ENCODE measurements at places on chromosomes 13 and 19.
A peak's percentile ranks its signal among the peaks of the same experiment; 100 is the strongest.

GRCh38 chr19:2494447-2495129 is 18.7 kb downstream of the GADD45B start:
- peak; percentile 46 for DNase-seq

GRCh38 chr19:17200408-17201079 is 14.6 kb upstream of the USE1 start:
- DNase-seq, result no peak

DNA sequence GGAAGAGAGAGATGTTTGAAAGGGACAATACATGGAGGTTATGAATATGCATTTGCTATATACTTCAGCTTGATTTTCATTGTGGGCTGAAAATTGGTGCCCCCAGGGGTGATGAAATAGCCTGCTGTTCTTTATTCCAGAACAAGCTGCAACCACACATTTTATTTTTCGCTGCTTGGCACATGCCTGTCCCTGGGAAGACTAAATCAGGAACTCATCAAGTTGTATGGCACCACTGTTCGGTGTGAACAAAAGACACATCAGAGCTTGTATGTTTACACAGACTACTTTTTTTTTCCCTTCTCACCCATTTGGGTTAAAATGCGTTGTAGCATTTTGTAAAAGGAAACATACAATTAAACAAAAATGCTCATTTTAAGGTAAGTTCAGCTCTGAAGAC is 230.7 kb downstream of the NALCN start:
- DNase-seq, result no peak

DNA sequence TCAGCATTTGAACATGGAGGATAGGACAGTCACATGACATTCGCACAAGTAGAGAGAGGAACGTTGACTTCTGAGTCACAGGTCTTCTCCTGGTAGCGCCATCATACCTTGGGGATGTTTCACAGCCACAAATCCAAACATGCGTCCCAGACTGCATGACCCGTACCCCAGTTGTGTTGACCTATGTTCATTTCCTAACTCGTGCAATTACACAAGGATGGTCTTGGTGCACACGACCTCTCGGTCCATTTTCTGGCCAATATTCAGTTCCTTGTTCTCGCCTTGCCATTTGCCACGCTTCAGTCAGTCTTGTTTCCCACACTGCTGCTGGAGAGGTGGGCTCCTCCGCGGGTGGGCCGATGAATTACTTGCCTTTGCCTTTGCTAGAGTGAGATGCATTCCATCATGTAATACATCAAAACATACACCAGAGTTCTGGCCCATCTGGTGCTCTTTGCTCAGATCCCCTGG is 87.3 kb downstream of the COL4A2 start:
- DNase-seq, result no peak

DNA sequence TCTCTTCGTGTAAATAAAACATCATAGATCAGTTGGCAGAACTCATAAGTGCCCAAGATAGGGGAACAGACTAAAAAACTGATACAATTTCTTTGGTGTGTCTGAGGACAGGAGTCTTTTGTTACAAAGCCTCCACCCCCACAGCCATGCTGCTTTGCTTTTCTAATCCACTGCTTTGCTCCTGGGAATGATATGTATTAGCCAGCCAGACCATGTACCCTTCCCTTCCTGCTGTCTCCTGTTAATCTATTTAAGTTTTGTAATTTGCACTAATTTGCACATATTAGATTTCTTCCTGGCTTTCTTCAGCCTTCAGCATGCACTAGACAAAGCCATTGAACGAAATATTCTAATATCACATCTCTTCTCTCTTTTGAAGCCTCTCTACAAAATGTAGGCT is 130.5 kb downstream of the MAB21L1 start:
- DNase-seq, result no peak

DNA sequence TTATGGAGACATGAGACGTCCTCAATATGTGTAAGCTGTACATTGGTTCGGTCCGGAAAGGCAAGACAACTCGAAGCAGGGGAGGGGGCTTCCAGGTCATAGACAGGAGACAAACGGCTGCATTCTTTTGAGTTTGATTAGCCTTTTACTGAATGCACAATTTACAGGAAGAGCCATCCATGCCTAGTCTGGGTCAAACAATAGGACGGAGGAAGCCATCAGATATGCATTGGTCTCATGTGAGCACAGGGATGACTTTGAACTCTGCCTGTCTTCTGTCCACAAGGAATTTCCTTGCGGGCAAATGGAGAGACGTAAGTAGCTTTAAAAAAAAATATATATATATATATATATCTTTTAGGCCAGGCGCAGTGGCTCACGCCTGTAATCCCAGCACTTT is 1.9 kb upstream of the CCNP start:
- DNase-seq, result no peak

GRCh38 chr19:5006201-5006600 is 37.3 kb downstream of the KDM4B start:
- no peak for DNase-seq

DNA sequence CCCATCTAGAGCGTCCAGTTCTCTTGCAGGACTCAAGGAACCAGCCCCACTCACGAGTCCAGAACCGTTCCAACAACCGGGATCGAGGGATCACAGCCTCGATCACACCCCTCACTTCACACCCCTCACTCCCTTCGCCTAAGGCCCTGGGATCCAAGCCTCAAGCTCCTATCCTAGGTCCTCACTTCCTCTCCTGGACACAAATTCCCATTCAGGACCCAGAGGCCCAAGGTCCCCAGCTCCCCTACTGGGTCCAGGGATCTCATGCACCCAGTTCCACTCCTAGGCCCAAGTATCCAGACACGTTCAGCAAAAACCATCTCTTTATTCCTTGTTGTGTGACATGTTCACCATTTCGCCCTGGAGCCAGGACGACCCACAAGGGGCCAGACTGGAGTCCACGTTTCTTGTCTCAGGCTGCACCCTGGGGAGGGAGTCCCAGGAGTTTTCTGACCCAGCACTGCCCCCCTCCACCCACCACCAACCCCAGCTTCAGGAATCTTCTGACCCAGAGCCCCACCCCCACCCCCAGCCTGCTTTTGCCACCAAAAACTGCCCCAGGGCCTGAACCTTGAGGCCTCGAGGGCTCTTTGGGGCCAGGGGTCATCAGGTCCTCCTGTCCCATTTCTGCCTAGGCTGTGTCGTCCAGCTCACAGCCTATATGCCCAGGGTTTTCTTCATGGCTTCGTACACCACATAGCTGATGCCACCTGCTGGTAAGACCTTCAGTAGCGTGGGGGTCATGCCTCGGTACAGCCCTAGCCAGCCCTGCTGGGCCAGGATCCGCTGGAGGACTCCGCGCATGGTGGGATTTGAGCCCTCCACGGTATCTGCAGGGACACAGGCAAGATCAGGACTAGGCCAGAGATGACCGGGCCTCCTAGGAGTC is 1.4 kb upstream of the KHSRP start:
- no peak for DNase-seq

DNA sequence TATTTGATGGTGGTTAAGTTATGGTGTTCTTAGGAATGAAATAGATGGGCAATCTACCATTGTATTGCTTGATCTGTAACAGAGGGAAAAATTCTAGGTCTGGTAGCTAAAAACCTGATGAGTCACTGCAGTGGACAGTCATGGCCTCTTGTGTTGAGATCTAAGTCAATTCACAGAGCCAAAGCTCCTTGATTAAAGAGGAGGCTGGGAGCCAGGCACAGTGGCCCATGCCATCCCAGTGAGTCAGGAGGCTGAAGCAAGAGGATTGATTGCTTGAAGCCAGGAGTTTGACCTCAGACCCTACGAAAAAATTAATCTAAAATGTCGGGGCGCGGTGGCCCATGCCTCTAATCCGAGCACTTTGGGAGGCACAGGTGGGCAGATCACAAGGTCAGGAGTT is 67.1 kb upstream of the KPNA3 start:
- DNase-seq, result no peak

GRCh38 chr13:30403456-30403855 is 18.8 kb upstream of the UBE2L5 start:
- DNase-seq, result no peak

- DNase-seq, result no peak
Measured at GRCh38 chr13:55653497-55653896, 1487.2 kb upstream of the PRR20A start.

DNA sequence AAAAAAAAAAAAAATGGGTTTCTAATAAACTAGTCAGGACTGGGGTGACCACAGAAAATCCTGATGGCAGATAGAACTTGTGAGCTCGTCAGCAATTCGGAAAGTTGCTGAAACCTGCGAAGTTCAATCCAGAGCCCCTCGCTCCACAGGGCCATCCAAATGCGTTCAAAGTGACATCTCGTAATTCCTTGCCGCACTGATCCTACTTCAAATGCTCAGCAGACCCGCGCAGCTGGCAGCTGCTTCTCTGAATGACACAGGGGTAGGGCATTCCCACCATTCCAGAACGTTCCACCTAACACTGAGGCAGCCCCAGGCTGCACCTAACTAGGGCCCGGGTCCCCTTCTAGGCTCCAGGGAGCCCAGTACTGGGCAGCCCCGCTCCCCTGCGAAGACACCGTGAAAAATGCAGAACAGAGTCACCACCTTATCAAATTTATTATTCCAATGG is 4.8 kb upstream of the DAPK3 start:
- DNase-seq, result no peak

DNA sequence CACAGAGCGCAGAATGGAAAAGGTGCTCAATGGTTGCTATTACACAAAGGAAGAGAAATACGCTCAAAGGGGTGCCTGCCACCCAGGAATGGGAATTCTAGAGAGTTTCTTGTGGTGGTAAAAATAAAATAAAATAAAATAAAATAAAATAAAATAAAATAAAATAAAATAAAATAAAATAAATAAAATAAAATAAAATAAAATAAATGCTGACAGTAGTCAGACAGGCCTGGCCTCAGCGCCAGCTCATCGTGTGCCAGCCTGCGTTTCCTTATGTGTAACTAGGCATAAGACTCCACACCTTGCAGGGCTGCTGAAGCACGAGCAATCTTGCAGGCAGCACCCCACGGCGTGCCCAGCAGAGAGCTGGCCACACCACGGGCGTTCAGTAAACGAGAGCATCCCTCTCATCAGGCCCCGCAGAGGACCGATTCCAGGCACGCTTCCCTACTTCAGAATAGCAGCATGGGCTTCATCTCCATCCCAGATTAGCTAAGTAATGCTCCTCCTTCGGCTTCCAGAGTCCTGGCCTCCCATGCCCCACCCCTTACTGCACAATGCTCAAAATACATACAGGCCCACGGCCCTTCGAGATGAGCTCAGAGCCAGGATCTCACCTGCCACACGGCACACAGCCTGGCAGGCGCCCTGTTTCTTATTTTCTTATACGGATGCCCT is 5.6 kb downstream of the NAPA start:
- DNase-seq, result no peak

GRCh38 chr13:51923983-51924539 is 62.3 kb downstream of the CCDC70 start:
- DNase-seq, result no peak

- DNase-seq, result no peak
Measured at GRCh38 chr19:12425236-12425887, 15.5 kb downstream of the ZNF443 start.

DNA sequence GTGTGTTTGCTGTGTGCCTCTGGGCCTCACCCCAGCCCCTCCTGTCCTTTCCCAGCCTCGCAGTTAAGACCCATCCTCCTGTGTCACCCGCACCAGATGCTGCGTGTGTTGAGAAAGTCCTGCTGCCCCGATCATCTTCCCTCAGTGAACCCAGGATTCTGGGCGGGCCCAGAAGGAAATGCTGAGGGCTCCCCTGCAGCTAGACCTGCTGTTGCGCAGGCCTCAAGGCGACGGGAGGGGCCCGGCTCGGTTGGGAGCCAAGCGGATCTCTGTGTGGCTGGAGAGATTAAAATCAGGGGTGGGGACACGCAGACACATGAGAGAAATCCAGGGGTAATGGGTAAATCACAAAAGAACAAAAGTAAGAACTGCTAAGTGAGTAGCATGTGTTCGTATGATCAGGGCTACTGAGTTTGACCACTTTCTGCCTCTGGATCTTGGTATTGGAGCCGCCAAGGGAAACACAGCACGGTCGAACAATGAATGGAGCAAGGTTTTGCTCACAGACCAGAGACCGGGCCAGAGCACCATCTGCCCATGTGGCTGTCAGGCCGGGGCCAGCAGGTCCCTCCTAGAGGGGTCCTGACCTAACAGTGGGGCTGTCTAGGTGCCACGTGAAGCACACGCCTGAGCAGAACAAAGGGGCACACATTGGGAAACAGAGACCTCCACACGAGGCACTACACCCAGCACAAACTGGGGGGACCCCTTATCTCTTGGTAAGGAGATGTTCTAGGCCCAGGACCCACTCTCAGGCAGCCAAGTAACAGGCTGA is 7.1 kb downstream of the ZSCAN1 start:
- DNase-seq, result no peak

- DNase-seq, result no peak
Measured at GRCh38 chr13:71785361-71785760, 81.6 kb downstream of the DACH1 start.

GRCh38 chr19:36198119-36198518 is 16.3 kb downstream of the ZNF565 start:
- no peak for DNase-seq

GRCh38 chr19:2577722-2578335 is 101.9 kb downstream of the GADD45B start:
- DNase-seq, result no peak

DNA sequence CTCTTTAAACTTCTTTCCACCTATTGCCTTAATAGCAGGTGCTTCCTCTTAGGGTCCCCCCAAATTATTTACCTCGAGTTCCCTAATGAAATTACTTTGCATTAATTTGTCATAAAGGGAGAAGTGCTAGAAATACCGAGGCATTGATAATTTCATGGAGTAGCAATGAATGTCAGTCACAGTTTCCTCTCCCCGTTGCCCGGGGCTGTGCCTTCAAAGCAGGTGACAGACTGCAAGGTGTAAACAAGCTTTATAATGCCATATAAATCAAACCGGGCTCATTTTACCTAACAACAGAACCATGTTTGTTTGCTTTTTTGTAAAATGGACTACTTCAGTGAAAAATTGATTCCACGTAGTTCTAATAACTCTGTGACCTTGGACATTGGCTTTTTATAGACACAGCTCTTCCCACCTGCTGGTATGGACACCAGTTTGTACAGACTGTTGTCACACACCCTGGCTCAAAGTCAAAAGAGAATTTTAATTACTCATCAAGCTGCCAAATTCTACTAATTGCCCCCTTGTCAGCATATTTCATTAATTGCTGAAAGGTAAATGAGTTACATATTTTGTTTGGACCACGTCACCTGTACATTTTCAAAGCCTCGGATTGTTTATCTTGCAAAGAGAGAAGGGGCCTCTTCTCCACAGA is 171.1 kb downstream of the STK24 start:
- no peak for DNase-seq

DNA sequence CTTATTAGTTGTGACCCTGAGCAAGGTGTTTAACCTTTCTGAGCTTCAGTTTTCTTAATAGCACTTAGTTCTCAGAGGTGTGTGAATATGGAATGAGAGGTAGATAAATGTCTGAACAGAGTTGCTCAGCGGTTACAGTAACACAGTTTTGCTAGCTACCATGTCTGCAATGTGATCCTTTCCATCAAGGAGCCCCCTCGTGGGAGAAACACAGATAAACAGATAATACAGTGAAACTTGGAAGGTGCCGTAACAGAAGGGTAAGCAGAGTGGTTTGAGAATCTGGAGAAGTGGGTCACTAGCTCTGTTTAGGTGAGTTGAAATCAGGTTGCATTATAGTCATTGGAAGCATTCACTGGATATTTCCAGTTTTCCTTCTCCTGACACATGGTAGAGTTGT is 38.9 kb downstream of the IRS2 start:
- no peak for DNase-seq

All from stimulated activated CD4-positive, alpha-beta T cell treated with anti-CD3 and anti-CD28 coated beads, Interleukin-1b, Interleukin-23, amount 100 ng/mL, for 4 hours (primary cell).